ENCODE measurements at places on chromosomes 2 and 18. TPM values are rescaled to one million over a fixed set of nuclear protein-coding genes. Genes with fewer than 3 reads are reported as not detected.

CPLX4 gene
- not detected for polyA plus RNA-seq

DPP4 gene
- 145 TPM for polyA plus RNA-seq

- no peak for DNase-seq
Measured at GRCh38 chr2:2234398-2235195, 96.5 kb downstream of the MYT1L start.

DNA sequence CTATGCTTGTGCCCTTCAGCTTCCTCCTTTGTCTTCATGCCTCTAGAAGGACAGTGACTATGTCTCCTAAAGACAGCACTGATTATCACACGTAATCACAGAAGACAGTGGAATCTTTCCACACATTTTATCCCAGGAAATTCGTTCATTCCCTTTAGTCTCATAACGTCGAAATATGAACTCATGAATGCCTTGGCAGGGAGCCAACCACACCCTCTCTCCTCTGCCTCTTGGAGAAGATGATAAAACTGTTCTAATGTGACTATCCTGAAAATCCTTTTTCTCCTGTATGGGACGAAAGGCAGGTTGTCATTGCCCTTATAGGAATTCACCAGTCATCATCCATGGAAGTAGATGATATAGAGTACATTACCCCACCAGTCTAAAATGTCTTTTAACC, 726.6 kb upstream of the FANCL start:
- DNase-seq: no peak

GRCh38 chr2:147525819-147526489, 318.9 kb upstream of the ACVR2A start:
- DNase-seq: no peak

Data from large intestine (tissue), 12 donors.